DMS79 treated with DMSO at 0.1 percent for 48 hours (cell line): ENCODE measurements at places on chromosomes 6 and 20.

DNA sequence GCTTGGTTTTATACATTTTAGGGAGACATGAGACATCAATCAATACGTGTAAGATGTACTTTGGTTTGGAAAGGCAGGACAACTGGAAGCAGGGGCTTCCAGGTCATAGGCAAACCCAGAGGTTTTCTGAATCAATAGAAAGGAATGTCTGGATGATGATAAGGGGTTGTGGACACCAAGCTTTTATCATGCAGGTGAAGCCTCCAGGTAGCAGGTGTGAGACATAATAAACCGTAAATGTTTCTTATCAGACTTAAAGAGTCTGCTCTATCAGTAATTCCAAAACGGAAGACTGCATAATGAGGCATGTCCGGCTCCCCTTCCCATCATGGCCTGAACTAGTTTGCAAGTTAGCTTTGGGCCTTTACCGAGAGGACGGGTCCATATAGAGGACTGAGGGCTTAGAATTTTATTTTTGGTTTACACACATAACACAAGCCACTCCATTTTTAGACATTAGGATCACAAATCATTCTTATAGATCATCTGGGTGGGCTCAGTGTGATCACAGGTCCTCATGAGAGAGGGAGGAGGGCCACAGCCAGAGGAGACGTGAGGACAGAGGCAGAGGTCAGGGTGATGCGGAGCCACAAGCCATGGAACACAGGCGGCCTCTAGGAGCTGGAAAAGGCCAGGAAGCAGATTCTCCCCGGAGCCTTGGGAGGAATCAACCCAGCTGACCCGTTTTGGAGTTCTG is 10.7 kb upstream of the SERPINB9 start:
- DNase-seq: no peak

- DNase-seq: no peak
Measured at GRCh38 chr6:130233330-130233729, 10.6 kb upstream of the SAMD3 start.

GRCh38 chr20:51337126-51337805 is 205.3 kb downstream of the NFATC2 start:
- DNase-seq: no peak

GRCh38 chr6:27553123-27553904 is 80.4 kb upstream of the ZNF184 start:
- no peak for DNase-seq
